EL (cell line): ENCODE measurements at places on chromosomes 1 and 21.

DNA sequence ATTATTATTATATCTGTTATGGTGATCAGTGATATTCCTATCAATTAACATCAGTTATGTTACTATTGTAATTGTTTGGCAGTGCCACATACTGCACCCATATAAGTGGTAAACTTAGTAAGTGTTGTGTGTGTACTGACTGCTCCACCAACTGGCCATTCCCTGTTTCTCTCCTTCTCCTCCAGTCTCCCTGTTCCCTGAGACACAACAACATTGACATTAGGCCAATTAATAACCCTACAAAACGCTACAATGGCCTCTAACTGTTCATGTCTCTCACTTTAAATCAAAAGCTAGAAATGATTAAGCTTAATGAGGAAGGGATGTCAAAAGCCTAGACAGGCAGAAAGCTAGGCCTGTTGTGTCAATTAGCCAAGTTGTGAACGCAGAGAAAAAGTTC lies 6.6 kb upstream of the THRAP3 start:
- peak; percentile 25 for DNase-seq

GRCh38 chr1:211352985-211353515 lies 26.4 kb downstream of the TRAF5 start:
- peak; percentile 29 for DNase-seq

GRCh38 chr1:89927049-89927448 lies 67.9 kb upstream of the ZNF326 start:
- DNase-seq = no peak

DNA sequence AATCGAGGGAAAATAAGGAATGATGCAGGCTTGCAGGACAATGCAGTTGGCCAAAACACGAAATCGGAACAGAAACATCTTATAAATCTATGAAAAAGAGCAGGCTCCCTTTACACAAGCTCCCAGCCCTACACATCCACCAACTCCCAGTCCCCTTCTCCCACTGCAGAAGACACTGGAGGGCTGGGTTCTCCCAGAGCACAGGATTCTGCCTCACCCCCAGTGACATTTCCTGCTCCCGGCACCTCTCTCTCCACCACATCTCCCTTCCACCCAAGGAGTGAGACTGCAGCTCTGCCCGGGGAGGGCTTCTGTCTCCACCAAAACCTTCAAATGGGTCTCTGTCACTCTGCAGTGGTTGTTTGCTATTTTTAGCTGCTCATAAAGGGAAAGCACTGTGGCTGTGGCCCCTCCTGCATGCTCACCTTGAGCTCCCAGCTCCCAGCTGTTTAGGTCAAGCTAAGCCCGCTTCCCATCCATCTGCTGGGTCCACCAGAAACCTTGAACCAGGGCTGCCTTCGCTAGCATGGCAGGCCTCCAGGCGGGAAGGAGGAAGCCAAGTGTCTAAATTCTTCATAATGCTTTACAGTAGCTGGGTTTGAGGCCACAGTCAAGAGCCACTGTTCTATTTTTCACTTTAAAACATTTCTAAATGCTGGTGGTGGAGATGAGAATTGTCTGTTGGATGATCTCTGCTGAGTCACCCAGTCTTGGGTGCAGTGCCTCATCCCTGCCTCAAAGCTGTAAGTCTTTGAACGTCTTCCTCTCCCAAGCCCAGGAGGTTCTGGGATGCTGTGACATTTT lies 3.3 kb upstream of the C2CD2 start:
- peak; percentile 82 for DNase-seq
